Upper lobe of left lung (tissue), 6 donors: ENCODE measurements at places on chromosomes 1 and 21. TPM values are rescaled to one million over a fixed set of nuclear protein-coding genes. Genes with fewer than 3 reads are reported as not detected.

The ZNF692 gene
- total RNA-seq, result 91.9 TPM

The NUDT4B gene
- 0.80 TPM for total RNA-seq

The FCRL5 gene
- total RNA-seq, result 2.5 TPM

The TEDDM1 gene
- not detected for total RNA-seq

The CDA gene
- total RNA-seq, result 3.0 TPM

The OR2L5 gene
- not detected for total RNA-seq

The SIPA1L2 gene
- total RNA-seq, result 23.3 TPM

The SVBP gene
- total RNA-seq, result 13.8 TPM

The UBASH3A gene
- total RNA-seq, result 4.2 TPM

The PRDM16 gene
- total RNA-seq, result 17.0 TPM

The SEMA4A gene
- 65.9 TPM for total RNA-seq

The TCHH gene
- 0.29 TPM for total RNA-seq

The ARHGEF16 gene
- 13.8 TPM for total RNA-seq

The RGS4 gene
- not detected for total RNA-seq

The AKIRIN1 gene
- 35.8 TPM for total RNA-seq

The NBPF15 gene
- total RNA-seq, result 21.1 TPM

The FAM177B gene
- 0.46 TPM for total RNA-seq

The PKLR gene
- not detected for total RNA-seq

The LRRC47 gene
- 30.3 TPM for total RNA-seq

The VSIG8 gene
- not detected for total RNA-seq

The AMY1C gene
- total RNA-seq, result 5.7 TPM

The S100A9 gene
- total RNA-seq, result 1,125 TPM

The FLG gene
- total RNA-seq, result not detected

The TSPAN1 gene
- 37.7 TPM for total RNA-seq

The AMY1B gene
- 0.57 TPM for total RNA-seq

The SPRR1A gene
- not detected for total RNA-seq

The CLCA1 gene
- total RNA-seq, result 0.11 TPM

The S100A3 gene
- total RNA-seq, result 2.1 TPM

The LAMC2 gene
- 49.6 TPM for total RNA-seq
